ENCODE measurements at places on chromosomes 7 and 10.

DNA sequence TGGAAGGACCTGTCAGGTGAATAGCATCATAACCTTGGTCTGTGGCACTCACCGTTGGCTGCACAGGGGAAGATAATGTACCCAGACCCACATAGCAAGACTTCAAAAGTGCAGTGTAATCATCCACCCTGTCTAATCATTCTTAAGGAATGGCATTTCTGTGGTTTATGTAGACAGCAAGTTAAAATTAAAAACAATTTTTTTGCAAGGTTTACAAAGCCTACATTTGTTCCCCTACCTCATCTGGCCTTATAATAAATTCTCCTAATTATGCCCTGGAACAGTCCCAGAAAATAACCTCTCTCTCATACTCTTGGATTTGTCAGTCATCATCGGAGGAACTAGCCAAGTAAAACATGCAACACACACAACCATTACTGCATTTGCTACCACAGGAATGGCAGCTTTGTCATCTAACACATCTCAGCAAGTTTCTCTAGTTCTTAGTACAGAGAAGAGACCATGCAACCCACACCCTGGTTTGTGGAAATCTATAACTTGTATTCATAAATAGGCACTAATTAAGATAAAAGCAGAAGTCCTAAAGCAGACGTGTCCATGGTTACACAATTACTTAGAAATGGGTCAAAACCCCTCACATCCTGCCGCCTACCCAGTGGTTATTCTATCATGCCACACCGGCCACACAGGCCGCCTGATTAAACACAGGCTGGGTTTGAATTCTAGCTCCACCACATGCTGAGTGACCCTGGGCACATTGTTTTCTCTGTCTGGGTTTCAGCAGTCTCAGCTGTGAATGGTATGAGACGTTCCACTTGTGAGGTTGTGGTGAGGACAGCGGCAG lies 19.1 kb downstream of the ABLIM1 start:
- DNase-seq: no peak

DNA sequence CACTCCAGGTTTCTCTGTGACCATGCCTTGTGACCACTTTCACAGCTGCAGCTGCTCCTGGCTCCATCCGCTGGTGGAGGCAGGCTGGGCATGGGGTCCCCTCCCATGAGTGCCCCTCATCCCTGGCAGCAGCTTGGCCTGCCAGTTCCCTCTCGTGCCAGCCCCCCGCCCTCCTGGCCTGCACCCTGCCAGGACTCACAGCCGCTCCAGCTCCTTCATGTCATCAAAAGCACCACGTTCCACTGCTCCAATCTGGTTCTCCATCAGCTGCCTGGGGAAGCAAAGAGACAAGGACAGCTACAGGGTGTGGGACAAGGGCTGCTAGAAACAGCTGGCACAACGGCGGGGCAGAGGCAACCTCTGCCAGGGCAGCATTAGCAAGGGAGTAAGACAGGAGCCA lies 22.6 kb downstream of the SLIT1 start:
- DNase-seq: no peak

DNA sequence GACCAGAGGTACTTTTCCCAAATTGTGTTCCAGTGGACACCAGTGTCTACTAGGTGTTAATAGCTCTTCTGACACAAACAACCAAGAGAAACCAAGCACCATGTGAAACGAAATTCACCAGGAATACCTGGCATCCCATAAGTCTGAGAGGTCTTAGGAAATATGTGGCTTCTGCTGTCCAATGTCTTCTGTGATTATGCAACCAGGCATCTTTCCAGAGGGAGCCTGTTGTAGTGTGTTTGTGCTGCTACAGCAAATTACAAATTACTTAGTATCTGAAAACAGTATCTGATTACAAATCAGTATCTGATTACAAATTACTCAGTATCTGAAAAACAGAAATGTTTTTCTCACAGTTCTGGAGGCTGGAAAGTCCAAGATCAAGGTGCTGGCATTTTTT lies 133.6 kb upstream of the NPVF start:
- no peak for DNase-seq

DNA sequence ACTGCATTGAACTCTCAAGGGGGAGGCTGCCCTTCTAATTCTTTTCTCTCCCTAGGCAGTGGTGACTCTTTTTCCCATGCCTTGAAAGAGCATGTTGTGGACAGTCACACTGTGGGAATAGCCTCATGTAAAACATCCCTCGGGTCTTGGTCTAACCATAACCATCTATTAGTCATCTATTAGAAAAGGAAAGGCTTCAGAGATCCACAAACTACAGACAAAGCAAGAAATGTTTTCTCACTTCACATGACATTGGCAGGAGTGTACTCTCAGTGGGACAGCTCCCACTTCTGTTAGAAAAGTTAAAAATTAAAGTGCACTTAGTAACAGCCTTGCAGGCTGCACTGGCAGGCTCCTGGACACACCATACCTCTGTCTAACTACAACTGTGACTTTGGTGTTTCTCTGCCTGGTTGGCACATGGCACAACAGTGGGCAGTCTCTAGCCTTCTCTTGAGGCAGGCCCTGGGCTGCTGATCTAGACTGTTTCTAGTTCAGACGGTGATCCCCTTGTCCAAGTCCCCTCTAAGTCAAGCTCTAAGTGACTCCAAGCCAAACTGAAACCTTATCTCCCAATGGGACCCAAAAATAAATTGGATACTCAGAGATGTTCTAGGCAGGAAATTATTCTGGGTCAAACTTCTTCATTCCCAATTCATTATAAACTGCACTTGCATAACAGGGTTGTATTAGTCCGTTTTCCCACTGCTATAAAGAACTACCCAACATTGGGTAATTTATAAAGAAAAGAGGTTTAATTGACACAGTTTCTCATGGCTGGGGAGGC lies 57.9 kb upstream of the ITGB1 start:
- no peak for DNase-seq

- DNase-seq: no peak
Measured at GRCh38 chr7:149125189-149125862, 798 bp downstream of the ZNF425 start.

- DNase-seq: no peak
Measured at GRCh38 chr10:97095701-97096260, 90.0 kb downstream of the SLIT1 start.

DNA sequence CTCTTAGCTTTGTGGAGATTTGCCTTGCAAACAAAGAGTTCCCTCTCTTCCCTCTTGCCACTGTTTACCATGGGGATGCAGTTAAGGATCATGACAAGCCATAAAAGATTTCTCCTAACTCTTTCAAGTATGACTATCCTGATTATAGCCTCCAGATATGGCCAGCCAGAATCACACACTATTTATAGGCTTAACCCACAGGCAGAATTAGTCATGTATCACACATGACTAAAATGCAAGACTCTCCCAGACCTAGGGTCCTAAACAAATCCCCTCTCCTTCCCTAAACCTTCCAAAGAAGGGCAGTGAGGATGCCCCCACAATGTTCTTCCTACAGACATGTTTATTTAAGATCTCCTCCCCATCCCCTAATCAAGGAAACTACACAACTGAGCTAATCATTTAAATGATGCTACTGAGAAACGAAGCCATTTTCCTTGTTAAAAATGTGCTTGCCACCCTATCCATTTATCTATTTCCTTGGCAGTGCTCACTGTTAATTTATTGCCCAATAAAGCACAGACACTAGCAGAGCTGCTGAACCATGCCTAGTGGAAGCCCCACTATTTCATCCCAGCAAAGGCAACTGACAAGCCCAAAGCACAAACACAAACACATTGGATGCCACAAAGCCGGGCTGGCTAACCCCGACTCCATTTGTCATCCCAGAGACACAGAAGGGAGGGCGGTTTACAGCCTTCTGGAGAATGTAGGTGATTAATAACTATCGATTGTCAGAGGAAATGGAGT lies 363.4 kb downstream of the KCNMA1 start:
- no peak for DNase-seq

DNA sequence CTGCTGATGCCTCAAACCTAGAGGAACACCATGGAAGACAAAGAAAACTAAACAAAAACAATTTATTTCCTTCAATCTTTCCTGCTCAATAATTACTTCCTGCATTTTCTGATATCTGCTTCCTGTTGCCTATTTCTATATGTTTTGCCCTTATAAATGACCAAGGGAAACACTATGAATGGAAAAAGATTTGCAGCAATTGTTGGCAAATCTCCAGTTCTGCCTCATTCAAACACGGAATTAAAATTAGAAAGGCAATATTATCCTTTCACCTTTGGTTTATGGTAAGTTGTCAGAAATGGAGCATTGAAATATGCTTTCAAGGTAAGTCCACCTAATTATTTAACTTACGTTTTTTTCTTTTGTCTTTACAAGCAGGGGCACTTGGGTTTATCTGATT lies 552.2 kb upstream of the ANKRD30A start:
- DNase-seq: no peak

GRCh38 chr7:149456506-149457421 lies 4.1 kb downstream of the ZNF777 start:
- no peak for DNase-seq

GRCh38 chr7:44576228-44576627 lies 2.5 kb upstream of the DDX56 start:
- no peak for DNase-seq

DNA sequence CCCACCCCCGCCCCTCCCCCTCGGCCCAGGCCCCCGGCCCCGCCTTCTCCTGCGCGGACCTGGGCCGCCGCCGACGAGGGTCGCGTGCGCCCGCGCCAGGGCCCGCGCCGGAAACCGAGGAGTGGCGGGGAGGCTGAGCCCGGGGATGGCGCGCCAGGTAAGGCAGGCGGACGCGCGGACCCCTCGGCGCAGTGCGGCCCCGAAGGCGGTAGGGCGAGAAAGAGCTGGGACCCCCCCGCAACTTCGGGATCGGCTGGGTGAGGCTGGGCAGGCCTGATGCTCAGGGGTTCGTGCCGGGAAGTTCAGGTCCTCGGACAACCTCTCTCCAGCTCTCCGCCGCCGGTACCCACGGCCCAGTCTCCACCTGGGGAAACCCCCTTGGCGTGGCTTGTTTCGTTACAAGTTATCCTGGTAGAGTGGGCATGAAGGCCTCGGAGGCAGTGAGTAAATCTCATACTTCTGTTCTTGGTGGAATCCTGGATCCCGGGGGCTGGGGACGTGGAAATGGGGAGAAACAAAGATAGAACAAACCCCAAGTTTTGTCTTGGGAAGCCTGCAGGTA lies 58.4 kb downstream of the ZNF467 start:
- no peak for DNase-seq

GRCh38 chr10:78551184-78552005 lies 517.4 kb upstream of the ZMIZ1 start:
- no peak for DNase-seq

All from SHP77 (cell line).